Foreskin melanocyte (primary cell): ENCODE measurements at places on chromosomes 5 and 9.
A peak's percentile ranks its signal among the peaks of the same experiment; 100 is the strongest.

DNA sequence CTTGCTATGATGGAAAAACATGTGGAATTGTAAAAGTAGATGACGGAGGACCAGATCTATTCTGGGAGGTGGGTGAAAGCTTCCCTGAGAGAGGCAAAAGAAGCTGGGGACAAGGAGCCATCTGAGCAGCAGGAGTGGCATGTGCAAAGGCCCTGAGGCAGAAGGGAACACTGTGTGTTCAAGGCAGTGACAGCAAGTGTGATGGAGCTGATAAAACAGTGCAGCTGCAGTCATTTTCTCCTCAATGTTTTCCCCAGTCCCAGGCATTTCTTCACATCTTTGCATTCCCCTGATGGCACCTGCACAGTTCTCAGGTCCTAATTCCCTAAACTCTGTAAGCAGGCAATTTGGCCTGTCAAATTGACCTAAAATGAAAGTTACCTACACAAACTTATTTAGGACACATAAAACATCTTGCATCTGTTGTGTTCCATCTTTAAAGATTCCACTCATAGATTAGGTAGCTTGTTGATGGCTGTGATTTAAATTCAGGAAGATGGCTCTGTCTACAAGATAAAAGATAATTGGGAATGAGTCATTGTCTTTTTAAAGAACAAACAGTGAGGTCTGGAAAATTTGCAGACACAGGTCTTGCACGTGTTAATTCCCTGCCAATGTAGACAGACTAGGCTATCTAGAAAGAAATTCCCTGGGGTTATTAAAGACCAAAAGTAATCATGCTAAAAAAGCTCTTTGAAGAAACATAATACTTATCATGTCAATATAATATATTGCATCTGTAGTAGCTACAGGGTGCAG is 289.6 kb upstream of the SGCD start:
- DNase-seq: no peak

DNA sequence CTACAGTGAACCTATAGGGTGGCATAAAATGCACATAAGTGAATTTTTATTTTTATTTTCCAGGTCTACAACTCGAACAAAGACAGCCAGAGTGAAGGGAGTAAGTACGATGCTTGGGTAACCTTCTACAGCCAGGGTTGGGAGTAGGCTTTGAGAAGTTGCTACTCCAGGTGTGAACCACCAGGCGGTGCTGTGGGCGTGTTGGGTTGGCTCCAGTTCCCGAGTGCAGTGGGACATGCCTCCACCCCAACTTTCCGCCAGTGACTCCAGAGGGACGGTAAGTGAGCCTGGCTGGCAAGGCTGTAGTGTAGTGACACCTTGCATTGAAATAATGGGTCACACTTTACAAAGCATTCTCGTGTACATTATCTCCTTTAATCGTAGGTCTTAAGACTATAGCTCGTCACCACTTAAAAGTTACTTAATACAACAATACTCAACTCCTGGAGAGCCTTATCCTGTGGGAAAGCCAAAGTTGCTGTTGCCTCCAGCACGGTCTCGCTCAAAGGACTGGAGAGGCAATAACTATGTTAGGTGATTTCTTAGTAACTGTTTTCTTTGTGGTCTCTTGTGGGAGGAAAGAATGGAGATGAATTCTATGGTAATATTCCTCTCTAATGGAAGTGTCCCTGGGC is 244.0 kb downstream of the ARHGAP26 start:
- no peak for DNase-seq

GRCh38 chr9:34072868-34073590 is 24.3 kb upstream of the UBAP2 start:
- DNase-seq: no peak

GRCh38 chr9:32665101-32665500 is 29.6 kb upstream of the TAF1L start:
- no peak for DNase-seq

DNA sequence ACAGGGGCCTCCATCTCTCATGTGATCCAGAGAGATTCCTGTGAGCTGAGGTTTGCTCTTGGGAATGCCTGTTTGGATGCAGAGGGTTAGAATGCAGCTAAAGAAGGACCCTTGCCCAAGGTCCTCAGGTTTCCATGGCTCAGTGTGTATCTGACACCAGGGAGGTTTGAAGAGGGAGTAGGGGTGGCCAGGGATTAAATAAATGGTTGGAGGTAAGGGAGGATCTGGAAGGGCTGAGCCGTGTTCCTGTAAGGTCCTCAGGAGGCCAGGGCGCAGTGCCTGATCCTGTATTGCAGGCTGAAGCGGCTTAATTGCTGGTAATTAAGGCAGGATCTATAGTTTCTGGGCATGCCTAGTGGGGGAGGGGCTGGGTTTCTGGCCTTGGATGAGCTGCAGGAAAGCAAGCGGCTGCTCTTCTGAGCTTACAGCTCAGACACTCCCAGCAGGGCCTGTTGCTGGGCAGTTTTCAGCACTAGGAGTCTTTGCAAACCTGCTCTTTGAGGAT is 41.5 kb upstream of the MAP1B start:
- no peak for DNase-seq

GRCh38 chr9:133707763-133708245 is 30.3 kb downstream of the SARDH start:
- DNase-seq: no peak

GRCh38 chr5:179377421-179378115 is 32.3 kb upstream of the ADAMTS2 start:
- DNase-seq: no peak

DNA sequence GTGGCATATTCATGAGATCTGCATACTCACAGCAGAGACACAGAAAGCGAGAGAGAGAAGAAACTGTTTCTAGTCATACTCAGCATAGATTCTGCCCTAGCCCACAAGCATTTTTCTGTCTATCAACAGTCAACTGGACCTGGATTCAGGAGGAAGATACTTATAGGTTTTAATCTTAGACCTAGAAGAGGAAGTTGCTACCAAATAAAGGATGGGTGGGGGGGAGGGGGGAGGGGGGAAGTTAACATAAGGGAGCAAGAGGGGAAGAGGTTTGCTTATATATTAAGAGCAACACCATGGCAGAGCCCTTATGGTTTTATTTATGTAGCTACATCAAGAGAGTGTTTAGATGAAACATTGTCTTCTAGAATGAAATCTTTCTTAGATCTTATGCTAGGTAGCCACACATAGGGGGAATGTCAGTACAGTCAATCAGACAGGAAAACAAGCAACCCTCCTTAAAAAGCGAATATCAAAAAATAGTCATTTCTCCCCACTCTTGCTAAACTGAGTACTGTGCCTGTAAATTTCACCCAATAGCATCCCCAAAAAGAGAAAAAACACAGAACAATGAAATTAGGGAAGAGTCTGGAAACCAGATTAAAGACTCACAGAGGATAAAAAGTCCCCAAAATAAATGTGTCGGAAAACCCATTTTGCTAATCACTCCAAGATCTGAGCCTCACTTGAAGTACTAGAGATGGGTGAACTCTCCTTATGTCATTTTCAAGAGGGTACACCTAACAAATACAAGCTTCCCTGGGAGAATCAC is 192.7 kb upstream of the NR4A3 start:
- DNase-seq: no peak

DNA sequence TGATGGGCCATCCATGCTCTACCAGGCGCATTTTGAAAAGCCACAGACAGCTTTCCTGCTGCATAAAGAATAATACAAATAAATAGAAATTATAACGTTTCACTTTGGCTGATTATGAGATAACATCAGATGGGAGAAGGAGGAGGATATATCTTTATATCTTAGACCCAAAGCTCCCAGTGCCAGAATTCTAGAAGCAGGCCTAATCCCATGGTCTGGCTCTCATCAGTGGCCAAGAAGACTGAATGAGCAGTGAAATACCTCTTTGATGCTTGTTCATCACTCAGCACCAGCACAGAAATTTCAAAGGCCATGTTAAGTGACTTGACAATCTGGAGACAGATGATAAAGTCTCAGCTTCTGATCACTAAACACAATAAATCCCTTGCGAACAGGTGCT is 107.6 kb downstream of the PPP2R2B start:
- DNase-seq: no peak

DNA sequence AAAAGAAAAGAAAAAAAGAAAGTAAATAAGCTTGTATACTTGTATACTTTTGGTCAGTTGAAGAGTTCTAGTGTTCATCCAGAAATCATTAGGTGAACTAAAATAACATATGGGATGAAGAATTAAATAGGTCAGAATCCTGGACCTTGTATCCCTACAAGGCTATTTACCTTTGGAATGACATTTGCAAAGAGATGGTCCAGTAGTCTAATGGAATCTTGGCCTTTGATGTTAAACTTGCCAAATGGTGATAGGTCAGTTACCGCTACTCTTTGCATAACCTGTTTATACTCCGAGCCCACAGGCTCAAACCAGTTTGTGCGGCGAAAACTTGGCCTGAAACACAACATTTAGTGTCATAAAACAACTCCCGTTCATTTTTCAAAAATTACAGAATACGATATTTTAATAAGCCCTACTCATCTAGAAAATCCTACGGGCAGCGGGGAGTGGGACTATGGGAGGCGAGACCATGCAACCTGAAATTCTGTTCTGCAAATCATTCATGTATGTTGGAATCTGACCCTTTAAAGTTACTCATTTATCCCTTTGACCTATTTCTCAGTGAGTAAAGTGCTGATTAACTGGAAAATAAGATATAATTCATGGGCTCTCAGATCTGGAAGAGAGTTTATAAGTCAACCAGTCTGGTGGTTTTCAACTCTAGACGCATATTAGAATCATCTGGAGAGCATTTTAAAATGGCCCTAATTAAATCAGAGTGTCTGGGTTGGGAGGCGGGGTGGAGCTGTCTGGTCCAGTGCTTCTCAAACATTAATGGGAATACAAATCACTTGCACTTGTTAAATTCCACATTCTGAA is 38.6 kb downstream of the DMGDH start:
- no peak for DNase-seq

DNA sequence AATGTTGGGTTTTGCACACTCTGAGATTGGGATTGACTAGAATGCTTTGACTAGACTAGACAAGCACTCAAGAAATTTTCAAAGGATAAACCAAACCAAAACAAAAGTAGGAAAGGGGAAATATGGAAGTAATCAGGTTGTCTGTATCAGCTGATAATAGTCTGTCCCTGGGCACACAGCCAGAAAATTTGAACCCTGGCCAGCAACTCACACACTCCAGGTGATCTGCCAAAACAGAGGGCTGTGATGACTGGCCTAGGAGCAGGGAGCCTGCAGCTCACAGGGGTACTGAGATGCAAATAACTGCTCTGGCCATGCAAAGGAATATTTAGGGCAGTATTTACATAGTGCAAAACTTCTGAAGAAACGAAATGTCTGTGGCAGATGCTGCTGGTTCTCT is 112.3 kb upstream of the SMIM23 start:
- no peak for DNase-seq

GRCh38 chr9:78436873-78437272 is 139.9 kb downstream of the PSAT1 start:
- DNase-seq: no peak

GRCh38 chr5:78545406-78545805 is 103.2 kb downstream of the LHFPL2 start:
- no peak for DNase-seq

GRCh38 chr5:173741729-173742431 is 125.4 kb upstream of the BOD1 start:
- DNase-seq: no peak

- no peak for DNase-seq
Measured at GRCh38 chr9:97594381-97594921, 38.7 kb downstream of the TSTD2 start.

DNA sequence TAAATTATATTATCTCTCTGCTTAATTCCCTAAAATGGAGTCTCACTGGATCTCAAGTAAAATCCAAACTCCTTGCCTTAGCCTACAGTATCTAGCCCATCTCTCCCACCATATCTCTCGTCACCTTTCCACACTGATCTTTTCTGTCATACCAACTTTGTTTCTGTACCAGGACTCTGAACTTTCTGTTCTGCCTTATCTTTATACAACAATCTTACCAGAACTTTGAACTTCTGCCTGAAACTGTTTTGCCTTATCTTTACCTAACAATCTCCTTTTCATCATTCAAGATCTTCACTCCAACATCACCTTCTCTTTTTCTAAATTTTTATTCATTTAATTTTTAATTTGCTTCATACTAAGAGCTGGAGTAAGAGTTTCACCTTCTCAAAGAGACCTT is 139.0 kb downstream of the CPLANE1 start:
- DNase-seq: no peak

- no peak for DNase-seq
Measured at GRCh38 chr9:133529457-133529856, 4.7 kb upstream of the MYMK start.

DNA sequence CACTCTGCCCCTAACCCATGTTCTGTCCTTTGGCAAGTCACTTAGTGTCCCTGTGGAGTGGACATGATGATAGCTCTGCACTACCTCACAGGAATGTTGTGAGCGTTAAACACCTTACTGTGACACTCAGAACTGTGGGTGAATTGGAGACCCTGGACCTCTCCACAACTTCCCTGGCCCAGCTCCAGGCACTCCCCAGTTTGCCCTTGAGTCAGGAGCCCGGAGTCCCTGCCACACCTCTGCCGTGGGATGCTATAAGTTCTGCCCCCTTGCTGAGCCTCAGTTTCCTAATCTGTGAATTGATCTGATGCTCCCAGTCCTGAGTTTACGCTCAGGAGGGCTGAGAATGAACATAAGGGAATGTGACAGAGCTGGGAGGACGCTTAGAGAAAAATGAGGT is 34.4 kb downstream of the GSN start:
- no peak for DNase-seq

DNA sequence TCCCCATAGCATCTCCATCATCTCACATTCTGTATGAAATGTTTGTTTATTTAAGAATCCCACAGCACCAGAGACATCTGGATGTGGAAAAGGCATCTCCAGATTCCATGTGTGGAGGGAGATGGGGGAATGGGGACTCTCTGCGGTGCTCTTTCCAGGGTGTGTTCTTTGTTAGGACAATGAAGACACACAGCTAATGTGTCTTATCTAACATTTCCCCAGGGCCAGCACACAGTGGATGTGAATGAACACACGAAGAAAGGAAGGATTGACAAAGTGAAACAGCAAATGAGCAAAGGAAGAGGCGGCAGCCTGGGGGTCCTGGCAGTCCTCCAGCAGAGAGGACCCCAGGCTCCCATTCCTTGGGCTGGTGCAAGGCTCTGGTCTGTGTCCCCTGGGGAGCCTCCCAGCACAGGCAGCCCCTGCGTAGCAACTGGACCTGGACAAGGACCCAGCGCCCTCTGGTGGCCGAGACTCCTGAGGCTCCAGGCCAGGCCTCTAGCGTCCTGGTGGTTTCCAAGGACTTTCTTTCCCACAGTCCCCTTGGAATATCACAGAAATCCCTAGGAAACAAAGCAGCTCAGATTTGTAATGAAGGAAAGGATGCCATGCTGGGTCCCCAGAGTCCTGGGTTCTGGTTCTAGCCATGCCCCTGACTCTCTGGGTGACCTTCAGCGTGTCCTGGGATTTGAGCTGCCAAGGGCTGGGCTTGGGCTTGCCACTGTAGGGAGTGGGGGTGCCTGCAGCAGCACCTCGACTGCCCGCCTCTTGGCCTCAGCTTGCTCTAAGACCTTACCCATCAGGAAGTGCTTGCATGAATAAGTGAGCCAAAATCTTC is 3.5 kb upstream of the PDLIM7 start:
- peak; percentile 67 for DNase-seq

- DNase-seq: no peak
Measured at GRCh38 chr5:149517461-149518122, 33.6 kb downstream of the CSNK1A1 start.

- DNase-seq: peak; percentile 4
Measured at GRCh38 chr5:159263569-159263905, 447 bp downstream of the UBLCP1 start.
